ENCODE measurements at places on chromosomes 7 and 10.
A peak's percentile ranks its signal among the peaks of the same experiment; 100 is the strongest.

- no peak for DNase-seq
These were observed 455 bp downstream of the CUL2 start for GRCh38 chr10:35089611-35090161.

DNA sequence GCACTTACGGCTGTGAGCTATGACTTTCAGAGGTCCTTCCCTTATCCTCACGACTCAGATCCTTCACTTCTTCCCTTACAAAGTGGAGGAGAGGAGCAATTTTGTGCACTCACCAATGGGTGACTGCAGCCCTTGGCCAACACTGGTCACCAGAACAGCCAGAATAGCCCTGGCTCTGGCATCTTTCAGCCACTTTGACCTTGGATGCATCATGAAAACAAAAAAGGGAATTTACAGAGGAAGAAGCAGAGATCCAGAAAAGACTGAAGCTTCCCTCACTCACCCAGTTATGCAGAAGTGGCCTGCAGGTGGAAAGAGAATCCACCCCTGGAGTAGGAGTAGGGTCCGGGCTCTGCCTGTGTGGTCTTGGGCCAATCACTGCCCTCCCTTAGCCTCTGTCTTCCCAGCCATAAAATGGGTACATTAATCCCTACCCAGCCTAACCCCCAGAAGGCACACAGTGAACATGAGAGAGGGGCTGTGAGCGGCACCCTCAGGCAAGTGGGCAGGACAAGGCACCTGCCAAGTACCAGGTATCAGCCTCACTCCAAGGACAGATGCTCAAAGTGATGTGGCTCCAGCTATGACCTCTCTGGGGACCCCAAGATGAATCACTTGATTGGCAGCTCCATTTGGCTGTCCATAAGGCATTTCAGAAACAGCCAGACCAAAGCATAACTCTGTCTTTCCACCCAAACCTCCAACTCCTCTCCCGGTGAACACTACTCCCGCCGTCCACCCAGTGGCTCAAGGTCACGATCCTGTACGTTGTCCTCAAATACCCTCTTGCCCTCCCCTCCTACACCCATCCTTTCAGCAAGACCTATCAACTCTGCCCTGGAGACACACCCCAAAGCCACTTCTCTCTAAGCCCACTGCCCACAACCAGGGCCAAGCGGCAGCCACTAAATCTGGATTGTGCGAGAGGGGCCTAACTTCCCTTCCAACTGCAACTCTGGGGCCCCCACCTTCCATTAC is 129.8 kb upstream of the ZMIZ1 start:
- no peak for DNase-seq

- DNase-seq: no peak
These were observed 186.4 kb downstream of the POLR1F start for GRCh38 chr7:19522486-19522885.

DNA sequence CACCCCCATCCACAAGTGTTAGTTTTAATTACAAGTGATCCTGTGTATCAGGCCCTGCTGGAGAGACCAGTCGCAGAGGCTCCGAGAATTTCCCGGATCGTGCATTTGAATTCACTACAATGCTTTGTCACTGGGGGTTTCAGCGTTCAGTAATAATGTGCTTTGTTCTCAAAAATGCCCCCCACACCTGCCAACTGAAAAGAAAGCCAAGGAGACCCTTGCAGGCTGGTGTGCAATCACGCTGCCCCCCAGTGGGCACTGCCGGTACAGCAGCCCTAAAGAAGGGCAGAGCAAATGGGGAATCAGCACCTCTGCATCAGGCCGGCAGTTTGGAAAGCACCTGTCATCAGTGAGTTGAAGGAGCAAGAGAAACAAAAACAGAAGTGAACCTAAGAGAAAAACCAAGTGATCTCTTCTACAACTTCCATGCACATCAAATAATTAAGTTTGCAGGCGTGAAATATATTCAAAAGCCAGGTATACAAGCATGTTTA is 177.6 kb downstream of the PARD3 start:
- peak; percentile 33 for DNase-seq

- no peak for DNase-seq
These were observed 6.1 kb upstream of the CYP26C1 start for GRCh38 chr10:93054486-93054885.

DNA sequence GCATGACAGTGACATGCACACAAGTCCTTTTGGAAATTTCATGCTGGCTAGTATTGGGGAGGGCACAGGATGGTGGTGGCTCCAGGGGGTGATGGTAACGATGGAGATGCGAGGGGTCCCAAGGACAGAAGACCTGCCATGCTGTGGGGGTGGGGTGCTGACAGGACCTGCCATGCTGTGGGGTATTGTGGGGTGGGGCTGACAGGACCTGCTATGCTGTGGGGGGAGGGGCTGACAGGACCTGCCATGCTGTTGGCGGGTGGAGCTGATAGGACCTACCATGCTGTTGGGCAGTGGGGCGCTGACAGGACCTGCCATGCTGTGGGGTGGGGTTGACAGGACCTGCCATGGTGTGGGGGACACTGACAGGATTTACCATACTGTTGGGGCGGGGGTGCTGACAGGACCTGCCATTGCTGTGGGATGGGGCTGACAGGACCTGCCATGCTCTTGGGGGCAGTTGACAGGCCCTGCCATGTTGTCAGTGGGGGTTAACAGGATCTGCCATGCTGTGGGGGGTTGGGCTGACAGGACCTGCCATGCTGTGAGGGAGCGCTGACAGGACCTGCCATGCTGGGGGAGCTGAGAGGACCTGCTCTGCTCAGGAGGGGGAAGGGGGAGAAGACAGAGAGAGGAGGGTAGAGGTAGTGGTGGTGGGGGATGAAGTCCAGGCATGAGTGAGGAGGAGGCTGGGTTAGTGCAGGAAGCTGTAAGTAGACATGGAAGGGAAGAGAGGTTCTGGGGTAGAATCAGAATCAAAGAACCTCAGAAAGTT is 36.2 kb upstream of the RET start:
- DNase-seq: no peak

- no peak for DNase-seq
These were observed 56.6 kb downstream of the BMPER start for GRCh38 chr7:33961948-33962347.

- DNase-seq: no peak
These were observed 26.3 kb upstream of the PPIF start for GRCh38 chr10:79320820-79321493.

DNA sequence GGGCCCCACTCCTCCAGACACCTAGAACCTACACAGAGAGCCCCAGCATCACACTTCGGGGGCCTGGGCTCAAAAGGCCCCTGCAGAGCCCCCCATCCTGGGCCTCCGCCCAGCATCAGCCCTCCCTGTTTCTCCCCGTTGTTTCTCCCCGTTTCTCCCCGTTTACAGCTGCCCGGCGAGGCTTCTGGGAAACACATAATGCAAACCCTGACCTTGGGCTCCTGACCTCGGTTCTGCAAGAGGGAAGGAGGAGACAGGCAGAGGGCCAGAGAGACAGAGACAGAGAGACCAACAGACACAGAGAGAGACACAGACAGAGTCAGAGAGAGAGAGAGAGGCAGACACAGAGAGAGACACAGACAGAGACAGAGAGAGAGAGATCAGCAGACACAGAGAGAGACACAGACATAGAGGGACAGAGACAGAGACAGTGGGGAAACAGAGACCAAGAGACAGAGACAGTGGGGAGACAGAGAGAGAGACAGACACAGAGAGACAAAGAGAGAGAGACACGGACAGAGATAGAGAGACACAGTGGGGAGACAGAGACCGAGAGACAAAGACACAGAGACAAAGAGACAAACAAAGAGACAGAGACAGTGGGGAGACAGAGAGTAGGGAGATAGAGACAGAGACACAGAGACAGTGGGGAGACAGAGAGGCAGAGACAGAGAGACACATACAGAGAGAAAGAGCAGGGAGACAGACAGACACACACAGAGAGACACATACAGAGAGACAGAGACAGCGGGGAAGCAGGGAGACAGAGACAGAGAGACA is 12.5 kb downstream of the VENTX start:
- DNase-seq: no peak

DNA sequence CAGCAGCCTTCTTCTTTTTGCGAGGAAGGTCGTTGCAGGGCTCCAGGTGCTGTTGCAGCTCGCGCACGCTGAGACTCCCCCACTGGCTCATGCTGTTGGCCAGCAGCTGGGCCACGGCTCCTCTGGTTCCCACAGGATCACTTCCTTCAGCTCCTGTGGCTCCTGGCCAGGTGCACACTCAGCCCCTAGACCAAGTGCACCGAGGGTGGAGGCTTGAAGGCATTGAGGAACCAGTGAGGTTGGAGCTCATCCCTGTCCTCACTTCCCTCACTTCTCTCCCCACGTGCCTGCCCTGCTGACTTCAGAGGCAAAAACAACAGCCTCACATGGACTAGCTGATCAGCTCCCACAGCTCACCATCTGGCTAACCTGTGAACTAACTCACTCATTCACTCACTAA is 46.2 kb upstream of the ADRB1 start:
- no peak for DNase-seq

GRCh38 chr7:46927131-46927810 is 654.6 kb downstream of the TNS3 start:
- DNase-seq: no peak

DNA sequence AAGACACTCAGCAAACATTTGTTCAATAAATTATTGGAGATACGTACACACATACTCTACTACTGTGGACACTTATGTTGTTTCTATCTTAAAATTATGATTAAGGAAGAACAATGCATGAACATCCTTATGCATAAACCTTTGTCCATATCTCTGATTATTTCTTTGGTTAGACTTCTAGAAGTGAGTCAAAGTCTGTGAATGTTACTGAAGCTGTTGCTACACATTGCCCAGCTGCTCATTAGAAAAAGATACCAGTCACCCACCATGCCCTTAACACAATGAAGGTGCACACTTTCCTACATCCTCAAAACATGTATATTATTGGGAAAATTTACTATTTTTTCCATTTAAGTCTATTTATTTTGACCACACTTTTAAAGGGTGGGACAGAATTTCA is 1.4 kb upstream of the CLRN3 start:
- no peak for DNase-seq

DNA sequence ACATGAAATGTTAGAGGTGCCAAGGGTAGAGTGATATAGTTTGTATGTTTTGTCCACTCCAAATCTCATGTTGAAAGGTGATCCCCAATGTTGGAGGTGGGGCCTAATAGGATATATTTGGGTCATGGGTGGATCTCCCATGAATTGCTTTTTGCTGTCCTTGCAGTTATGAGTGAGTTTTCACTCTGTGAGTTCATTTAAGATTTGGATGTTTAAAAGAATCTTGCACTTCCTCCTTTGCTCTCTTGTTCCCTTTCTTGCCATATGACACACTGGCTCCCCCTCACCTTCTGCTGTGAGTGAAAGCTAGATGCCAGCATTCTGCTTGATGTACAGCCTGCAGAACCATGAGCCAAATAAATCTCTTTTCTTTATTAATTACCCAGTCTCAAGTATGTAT is 269.2 kb downstream of the ZWINT start:
- DNase-seq: no peak

DNA sequence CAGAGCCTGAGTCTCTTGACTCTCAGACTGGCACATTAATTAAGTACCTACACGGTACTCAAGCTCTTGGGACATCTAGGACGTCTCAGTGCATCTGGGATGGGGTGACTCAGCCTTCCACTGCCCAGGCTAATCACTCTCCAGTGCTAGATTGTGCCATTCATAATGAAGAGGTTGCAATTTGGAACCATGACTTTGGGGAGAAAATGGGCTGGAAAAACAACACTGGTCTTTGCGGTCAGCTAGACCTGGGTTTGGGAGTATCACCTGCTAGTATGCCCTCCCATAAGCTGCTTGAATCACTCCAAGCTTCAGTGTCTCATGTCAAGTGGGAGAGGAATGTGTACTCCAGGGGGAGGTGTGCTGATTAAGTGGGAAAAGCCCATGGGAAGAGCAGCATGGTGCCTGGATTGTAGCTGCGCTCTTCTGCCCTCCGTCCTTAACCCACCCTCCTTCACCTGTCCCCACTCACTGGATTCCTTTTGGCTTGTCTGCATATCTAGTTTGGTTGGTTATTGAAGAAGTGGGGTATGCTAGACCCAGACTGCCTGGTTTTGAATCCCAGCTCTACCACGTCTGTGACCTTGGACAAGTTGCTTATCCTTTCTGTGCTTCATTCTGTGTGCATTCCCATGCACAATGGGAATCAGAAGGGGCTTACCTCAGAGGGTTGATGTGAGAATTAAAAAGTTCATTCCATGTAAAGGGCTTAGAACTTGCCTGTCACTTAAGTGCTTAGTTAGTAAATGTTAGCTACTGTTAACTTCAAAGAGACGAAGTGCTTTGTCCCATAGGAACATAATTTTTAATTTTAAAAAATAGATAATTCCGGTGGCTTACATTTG is 3.8 kb downstream of the NFE2L3 start:
- no peak for DNase-seq

DNA sequence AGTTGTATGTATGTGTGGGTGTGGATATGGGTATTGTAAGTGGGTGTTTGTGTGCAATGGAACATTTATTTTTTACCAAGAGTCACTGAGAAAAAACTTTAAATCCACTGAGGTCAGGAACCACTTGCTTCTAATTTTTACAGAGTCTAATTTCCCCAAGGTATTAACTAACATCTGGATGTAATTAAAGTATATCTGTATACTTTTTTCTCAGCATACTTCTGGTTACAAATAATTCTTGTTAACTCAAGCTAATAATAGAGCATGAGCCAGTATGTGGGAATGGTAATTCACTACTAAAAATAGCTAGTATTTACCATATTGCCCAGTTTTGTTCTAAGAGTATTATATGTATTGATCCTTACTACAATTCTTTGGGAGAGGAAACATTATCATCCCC is 24.6 kb upstream of the STEAP4 start:
- no peak for DNase-seq

DNA sequence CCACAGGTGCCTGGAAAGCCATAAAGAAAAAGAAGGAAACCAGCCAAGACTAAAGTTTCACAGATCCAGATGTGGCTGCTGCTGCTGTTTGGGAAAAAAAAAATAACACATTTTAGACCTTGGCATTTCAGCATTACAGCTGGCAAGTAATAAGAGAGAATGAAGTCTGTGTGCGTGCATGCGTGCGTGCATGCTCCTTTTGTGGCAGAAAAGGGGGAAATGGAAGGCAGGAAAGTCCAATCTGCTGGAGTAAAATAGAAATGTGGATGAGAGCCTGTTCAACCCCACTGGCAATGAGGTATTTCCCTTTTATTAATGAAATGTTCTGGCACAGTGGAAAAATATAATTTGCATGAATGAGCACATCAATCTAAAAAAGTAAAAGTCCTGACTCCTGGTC is 137.0 kb upstream of the SEMA3A start:
- no peak for DNase-seq

DNA sequence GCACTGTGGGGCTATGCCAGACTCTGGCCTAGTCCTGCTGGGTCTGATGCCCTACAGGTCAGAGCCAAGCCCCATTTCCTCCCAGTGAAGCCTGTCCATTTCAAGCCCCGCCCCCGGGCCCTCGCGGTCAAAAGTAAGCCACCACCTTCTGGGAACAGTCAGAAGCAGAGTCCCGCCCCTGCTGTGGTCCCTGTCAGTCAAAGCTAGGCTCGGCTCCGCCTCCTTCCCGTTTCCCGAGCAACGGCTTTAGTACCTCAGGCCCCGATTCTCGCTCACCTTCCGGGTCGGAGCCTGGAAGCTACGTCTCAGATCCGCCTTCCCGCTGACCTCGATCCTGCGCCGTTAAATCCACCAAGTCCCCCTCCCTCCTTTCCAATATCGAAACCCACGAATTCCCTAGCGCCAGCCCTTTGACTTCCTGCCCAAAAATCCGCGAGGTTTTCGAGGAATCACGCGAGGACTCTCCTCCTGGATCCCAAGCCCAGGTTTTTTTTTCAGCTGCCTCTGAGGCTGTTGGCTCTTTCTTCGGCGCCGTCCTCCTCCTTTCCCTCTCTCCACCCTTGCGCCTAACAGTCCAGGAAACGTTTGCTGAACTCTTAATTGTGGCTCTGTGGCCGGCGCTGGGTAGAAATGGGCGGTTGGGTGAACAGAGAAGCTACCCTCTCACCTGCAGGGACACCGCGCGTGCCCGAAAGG is 11.8 kb downstream of the SFXN3 start:
- DNase-seq: peak; percentile 69
